Muscle of arm (tissue), 14 donors: ENCODE measurements at places on chromosomes 11 and 22.
A peak's percentile ranks its signal among the peaks of the same experiment; 100 is the strongest.

GRCh38 chr11:28054821-28055220 is 53.1 kb downstream of the KIF18A start:
- DNase-seq, result no peak

GRCh38 chr11:60512651-60513225 is 2.5 kb upstream of the MS4A13 start:
- DNase-seq, result peak; percentile 28

- no peak for DNase-seq
Observed at GRCh38 chr22:46104170-46104880, 46.0 kb upstream of the PPARA start.

DNA sequence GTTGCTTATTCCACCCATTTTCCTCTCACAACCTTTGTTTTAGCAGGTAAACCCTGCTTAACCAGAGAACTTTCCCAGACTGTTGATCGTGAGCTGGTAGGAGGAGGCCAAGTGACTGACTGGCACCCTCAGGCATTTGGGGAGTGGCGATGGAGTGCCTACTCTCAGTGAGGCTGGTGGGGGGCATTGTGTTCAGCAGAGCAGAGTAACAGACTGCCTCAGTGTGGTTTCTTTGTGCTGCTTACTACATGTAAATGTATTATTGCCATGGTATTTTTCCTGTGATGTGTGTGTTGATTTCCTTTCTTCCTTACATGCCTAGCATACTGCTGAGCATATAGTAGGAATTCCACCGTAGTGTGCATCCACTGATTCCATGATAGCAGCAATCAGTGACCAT is 2.6 kb downstream of the MARK2 start:
- no peak for DNase-seq

- DNase-seq, result no peak
Observed at GRCh38 chr11:121311373-121311772, 18.8 kb downstream of the SC5D start.

DNA sequence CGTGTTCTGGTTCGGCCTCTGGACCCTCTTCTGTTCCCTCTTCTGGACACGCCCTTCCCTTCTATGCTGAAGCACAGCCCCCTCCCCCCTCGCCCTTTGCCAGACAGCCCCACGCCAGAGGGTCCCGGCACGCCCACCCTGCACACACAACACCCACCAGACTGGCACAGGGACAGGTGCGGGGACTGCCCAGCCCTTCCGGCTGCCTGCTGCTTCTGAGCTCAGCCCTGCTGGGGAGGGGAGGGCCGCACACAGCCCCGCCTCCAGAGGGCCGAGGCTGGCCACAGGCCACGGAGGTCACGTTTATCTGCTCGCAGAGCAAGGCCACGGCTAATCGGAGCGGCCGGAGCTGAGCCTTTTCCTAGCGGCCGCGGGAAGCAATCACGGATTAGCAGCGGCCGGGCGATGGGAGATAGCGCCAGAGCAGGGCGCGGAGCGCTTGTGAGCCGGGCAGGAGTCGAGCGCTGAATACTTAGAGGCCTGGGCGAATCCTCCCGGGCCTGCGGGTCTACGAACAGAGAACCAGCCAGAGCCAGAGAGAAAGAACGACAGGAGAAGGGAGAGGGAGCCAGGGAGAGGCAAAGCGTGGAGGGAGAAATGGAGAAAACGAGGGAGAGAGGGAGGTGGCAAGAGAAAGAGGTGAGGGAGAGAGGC is 21.5 kb downstream of the OTUB1 start:
- peak; percentile 78 for DNase-seq

DNA sequence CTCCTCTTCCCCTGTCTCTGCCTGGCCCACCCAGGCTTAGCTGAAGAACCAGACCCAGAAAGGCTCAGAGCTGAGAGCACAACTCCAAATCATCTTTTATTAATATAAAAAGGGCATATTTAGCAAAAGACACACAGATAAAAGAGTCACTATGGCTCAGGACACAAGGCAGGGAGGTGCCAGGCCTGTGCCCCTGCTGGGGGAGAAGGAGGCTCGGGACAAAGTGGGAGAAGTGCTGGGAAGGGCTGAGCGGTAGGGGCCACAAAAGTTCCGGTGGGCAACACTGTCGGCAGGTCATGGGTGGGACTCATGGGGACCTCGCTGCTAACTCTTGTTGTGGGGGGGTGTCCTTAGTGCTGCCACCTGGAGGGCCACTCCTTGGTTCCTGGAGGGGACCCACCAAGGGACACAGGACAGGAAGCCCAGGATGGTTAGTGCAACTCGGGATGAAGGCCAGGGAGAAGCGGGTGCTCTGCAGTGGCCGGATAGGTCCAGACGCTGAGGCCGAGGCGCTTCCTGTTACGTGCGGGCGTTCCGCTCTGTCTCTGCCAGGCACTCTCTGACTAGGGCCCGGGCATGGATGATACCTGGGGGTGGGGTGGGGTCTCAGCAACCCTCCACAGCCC is 1.4 kb upstream of the PITPNM1 start:
- DNase-seq, result no peak

GRCh38 chr11:34145847-34146381 is 40.5 kb downstream of the NAT10 start:
- no peak for DNase-seq

DNA sequence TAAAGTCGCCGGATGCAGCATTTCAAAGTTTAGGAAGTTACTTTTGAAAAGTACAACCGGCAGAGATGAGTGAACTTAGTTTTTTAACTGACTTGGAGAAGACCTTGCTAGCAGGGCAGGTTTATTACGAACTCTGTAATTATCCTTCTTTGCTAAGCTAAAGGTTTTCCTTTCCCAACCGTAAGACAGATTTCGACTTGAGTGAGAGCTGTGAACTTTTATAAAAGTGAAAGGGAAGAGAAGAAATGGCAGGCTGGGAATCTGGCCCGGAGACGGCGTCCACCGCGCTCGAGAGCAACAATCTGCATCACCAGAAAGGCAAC is 659 bp upstream of the TEAD1 start:
- no peak for DNase-seq

- DNase-seq, result no peak
Observed at GRCh38 chr22:30244066-30244465, 2.5 kb downstream of the LIF start.

- DNase-seq, result no peak
Observed at GRCh38 chr11:88950975-88951374, 114.8 kb downstream of the GRM5 start.

DNA sequence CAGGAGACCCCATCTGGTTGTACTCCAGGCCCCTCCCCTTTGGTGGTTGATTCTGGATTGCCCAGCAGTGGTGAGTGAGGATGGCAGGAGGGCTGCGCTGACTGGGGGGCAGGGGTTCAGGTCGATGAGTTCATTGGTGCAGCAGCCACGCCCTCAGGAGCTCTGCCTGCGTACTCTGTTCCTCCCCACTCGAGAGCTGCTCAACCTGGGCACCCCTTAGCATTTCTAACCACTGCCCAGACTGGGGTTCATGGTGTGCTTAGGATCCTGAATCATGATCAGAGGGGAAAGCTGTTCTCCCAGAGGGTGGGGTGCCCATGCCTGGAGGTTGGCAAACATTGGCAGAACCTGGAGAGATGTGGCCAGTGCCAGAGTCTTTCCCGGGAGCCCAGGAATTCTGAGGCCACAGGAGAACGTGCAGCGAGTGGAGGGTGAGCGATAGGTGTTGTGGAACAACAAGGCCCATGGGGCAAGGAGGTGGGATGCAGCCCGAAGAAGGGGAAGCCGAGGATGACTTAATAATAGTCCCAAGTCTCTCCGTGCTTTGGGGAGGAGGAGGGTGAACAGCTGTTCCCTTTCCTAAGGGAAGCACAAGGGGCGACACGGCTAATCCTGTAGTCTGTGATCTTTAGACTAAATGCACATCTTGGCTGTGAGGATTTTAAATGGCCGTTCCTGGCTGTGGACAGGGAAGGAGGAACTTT is 75.5 kb downstream of the SCN3B start:
- DNase-seq, result no peak

DNA sequence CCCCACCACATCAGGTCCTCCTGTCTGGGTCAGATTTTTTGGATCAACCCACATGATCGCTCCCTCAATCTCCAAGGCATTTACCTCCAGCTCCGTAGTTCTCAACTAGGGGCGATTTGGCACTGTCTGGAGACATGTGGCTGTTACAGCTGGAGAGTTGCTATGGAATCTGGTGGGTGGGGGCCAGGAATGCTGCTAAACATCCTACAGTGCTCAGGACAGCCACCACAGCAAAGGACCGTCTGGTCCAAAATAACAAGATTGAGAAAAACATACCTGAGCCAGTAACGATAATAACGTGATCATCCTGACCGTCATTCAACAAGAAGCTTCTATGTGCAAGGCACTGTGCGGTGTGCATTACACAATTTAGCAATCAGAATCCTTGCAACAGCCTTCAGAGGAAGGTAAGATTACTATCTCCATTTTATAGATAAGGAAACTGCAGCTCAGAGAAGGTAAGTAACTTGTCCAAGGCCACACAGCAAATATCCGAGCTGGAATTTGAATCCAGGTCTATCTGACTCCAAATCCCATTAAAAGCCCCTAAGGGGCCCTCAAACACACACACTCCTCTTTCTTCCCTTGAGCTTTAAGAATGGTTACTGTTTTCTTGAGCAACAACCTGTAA is 14.3 kb upstream of the CRY2 start:
- no peak for DNase-seq

GRCh38 chr22:36823186-36823839 is 6.5 kb upstream of the PVALB start:
- peak; percentile 25 for DNase-seq

DNA sequence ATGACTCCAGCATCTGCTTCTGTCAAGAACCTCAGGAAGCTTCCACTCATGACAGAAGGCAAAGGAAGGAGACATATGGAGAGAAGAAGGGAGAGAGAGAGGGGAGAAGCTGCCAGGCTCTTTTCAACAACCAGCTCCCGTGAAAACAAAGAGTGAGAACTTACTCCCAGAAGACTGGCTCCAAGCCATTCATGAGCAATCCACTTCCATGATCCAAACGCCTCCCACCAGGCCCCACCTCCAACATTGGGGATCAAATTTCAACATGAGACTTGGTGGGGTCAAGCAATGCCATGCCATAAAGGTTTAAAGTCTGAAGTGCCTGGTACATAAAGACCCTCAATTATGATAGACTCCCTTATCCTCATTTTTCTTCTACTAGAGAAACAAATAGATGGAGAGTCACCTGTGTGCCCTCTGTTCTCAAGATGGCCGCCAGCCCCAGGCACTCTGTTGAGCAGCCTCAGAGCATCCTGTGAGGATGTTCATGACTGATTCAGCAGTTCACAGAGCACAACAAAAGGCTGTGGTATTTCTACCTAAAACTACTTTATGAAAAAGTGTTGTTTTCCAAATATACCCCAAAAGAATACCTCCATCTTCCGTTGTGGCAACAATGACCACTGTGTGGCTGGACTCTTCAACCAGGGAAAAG is 69.0 kb upstream of the CRTAM start:
- DNase-seq, result no peak
